Muscle of leg (tissue), 16 donors: ENCODE measurements at places on chromosomes 11 and 22. TPM values are rescaled to one million over a fixed set of nuclear protein-coding genes. Genes with fewer than 3 reads are reported as not detected.
A peak's percentile ranks its signal among the peaks of the same experiment; 100 is the strongest.

GRCh38 chr11:123268156-123268555, 73.1 kb upstream of the CLMP start:
- H3K4me3 ChIP-seq: no peak overlapping the region
- peaks cover 7% of the 10 kb centered on the region for H3K4me1 ChIP-seq
- no peaks in the 10 kb centered on the region for H3K36me3 ChIP-seq
- no peak for DNase-seq
- H3K27ac ChIP-seq: no peak overlapping the region

DNA sequence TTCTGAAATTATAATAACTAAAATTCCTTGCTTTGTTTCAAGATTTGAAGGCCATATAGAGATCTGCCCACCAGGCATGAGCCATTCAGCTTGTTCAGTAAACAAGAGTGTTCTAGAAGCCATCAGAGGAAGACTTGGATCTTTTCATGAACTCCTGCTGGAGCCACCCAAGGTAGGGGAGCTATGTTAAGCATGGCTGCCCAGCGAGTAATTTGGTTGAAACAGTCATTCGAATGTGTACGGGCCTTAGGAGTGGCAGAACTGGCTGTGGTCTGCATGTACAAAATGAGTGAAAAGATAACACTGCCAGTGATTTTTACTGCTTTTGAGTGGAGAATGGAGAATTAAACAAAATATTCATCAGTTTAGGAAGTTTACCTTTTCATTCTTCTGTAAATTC, 103.7 kb downstream of the PPP6R3 start:
- H3K27me3 ChIP-seq: no peaks in the 10 kb centered on the region
- no peak for DNase-seq
- peaks cover 52% of the 10 kb centered on the region for H3K36me3 ChIP-seq
- no peak overlapping the region for H3K4me3 ChIP-seq

GRCh38 chr22:35541254-35541748, 670 bp downstream of the RASD2 start:
- peaks cover 52% of the 10 kb centered on the region for H3K4me1 ChIP-seq
- H3K27me3 ChIP-seq: peaks cover 56% of the 10 kb centered on the region
- DNase-seq: no peak
- no peak overlapping the region for H3K27ac ChIP-seq

DNA sequence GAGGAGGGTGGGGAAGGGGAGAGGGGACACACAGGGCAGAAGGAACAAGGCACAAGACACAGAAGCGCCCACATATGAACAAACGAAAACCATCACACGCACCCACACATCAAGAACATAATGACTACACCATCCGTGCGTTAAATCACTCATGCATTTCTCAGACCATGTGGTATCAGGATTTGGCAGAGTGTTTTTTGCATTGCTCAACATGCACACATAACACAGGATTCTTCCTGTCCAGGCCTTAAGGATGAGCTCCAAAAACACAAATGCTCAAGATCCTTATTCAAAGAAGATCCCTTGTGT, 309.5 kb downstream of the CADM1 start:
- no peaks in the 10 kb centered on the region for H3K27me3 ChIP-seq
- H3K36me3 ChIP-seq: no peaks in the 10 kb centered on the region
- H3K27ac ChIP-seq: no peak overlapping the region
- DNase-seq: peak; percentile 74
- peaks cover 12% of the 10 kb centered on the region for H3K4me1 ChIP-seq

DNA sequence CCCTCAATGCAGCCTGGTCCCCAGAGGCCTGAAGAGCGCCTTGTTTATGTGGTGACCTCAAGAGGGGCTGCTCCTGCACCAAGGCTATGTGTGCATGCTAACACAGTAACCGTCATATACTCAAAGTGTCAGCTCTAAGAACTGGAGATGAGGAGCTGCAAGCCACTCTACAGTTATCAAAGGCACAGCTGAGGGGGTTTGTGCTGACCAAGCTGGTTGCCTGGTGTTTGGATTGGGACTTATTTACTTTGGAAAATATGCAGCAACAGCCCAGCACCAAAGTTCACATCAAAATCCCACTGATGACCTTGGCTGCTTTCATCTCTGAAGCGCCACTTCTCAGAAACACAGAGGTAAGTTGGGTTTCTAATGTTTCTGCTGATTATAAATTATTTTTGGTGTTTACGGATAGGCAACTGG, at the start of gene SERPIND1:
SERPIND1 (plus strand) TSS at position 321 of the 420 bp plus-strand sequence. CDS start 5,200 bp downstream, outside the sequence.
- no peak for DNase-seq
- peaks cover 9% of the 10 kb centered on the region for H3K36me3 ChIP-seq
- H3K27ac ChIP-seq: no peak within 1 kb of the TSS

GRCh38 chr11:70468256-70469195, 70.2 kb downstream of the CTTN start:
- no peak overlapping the region for H3K4me3 ChIP-seq
- no peak overlapping the region for H3K27ac ChIP-seq
- peaks cover 6% of the 10 kb centered on the region for H3K27me3 ChIP-seq
- H3K36me3 ChIP-seq: no peaks in the 10 kb centered on the region

- H3K36me3 ChIP-seq: no peaks in the 10 kb centered on the region
- no peak overlapping the region for H3K4me3 ChIP-seq
- no peak for DNase-seq
- no peaks in the 10 kb centered on the region for H3K4me1 ChIP-seq
- no peak overlapping the region for H3K27ac ChIP-seq
Measured at GRCh38 chr11:93832780-93833179, 17.6 kb downstream of the VSTM5 start.

GRCh38 chr11:81596704-81597103, 1137.0 kb downstream of the FAM181B start:
- peak; percentile 73 for DNase-seq
- H3K4me1 ChIP-seq: no peaks in the 10 kb centered on the region
- H3K4me3 ChIP-seq: no peak overlapping the region

GRCh38 chr22:44329179-44329796, 16.5 kb upstream of the SHISAL1 start:
- DNase-seq: no peak
- no peak overlapping the region for H3K4me3 ChIP-seq
- no peak overlapping the region for H3K27ac ChIP-seq
- no peaks in the 10 kb centered on the region for H3K36me3 ChIP-seq
- H3K27me3 ChIP-seq: peaks cover 67% of the 10 kb centered on the region

- no peak overlapping the region for H3K4me3 ChIP-seq
- H3K36me3 ChIP-seq: peaks cover 10% of the 10 kb centered on the region
- peaks cover 4% of the 10 kb centered on the region for H3K4me1 ChIP-seq
- H3K27ac ChIP-seq: no peak overlapping the region
Measured at GRCh38 chr11:18523084-18523483, 3.7 kb downstream of the TSG101 start.

DNA sequence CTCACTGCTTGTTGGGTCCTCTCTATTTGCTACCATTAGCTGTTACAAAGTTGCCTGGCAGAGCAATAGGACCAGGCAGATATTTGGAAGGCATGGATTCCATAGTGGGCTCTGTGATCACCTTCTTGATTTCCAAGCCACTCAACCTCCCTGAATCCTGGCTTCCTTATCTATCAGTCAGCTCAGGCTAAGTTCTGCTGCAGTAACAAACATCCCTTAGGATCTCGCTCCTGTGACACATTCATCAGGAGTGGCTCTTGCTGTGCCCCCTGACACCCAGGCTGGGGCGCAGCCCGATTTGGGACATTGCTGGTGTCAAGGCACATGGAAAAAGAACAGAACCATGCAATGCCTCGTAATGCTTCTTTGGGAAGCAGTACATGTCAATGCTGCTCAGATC, 503.9 kb downstream of the TBC1D22A start:
- H3K27me3 ChIP-seq: no peaks in the 10 kb centered on the region
- no peak overlapping the region for H3K27ac ChIP-seq
- no peak overlapping the region for H3K4me3 ChIP-seq
- no peak for DNase-seq

DNA sequence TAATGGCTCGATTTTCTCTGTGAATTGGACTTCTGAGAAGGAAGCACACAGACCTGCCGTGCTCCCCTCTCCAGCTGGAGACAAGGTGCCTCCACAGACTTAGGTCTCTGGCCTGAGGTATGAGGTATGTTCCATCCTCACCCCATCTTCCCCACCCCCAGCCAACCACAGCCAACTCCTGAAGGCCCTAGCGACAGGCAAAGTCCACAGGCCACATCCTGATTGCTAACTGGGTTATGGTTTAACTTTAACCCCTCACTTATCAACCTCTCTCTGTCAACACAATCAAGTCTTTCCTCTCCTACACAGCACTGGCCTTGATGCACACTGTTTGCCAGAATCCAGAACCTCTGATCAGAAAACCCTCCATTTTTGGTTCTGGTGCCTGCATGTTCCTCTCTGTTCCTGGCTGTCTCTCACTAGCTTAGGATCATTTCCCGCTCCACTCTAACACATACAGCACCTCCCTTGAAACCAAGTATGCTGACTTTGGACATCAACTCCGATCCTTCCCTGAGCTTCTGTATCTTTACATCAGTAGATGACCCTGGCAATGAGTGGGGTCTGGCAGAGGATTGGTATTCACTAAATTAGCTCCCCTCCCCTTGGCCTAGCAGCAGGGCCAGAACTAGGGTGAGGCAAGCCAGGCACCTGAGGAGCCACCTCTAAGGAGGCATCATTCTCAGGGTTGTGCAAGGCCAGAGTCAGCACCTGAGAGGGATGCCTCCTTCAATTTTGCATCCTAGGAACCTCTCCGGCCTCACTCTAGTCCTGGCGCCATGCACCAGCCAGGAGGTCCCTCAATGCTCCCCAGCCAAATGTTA, 22.0 kb downstream of the JAML start:
- no peak overlapping the region for H3K4me3 ChIP-seq
- H3K36me3 ChIP-seq: no peaks in the 10 kb centered on the region
- H3K27ac ChIP-seq: no peak overlapping the region
- no peak for DNase-seq
- peaks cover 3% of the 10 kb centered on the region for H3K27me3 ChIP-seq

DNA sequence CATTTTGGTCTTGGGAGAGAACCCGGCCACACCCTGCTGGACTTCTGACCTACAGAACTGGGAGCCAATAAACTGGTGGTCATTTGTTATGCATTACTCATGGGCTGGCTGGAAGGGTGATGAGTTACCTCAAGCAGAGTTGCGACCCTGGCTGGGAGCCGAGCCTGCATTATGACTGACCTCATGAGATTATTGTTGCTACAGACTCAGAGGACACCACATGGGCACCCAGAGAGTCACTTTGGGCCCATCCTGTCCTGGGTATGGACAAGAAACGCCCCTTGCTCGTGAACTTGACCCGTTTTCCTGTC, 531.7 kb downstream of the TBC1D22A start:
- H3K27ac ChIP-seq: no peak overlapping the region
- H3K36me3 ChIP-seq: no peaks in the 10 kb centered on the region
- no peak overlapping the region for H3K4me3 ChIP-seq
- DNase-seq: no peak
- H3K4me1 ChIP-seq: no peaks in the 10 kb centered on the region

DNA sequence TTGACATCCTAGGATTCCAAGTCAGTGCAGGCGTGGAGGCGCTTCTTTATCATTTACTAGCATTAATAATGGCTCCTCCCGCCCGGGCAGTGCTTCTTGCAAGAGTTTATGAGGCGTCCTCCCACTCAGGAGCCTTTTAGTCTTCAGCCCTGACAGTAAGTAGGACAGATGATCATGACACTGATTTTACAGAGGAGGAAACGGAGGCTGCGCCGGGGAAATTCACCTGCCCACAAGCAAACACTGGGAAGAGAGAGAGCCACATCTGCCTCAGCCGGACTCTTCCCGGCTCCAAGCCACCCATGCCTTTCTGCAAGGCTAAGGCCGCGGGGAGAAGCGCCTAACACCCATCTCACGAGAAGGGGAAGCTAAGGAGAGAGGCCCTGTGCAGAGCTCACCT, 35.9 kb downstream of the KIAA0930 start:
- DNase-seq: no peak
- H3K4me3 ChIP-seq: no peak overlapping the region
- no peaks in the 10 kb centered on the region for H3K27me3 ChIP-seq
- H3K27ac ChIP-seq: no peak overlapping the region
- peaks cover 16% of the 10 kb centered on the region for H3K4me1 ChIP-seq

The SULT4A1 gene
- 1.2 TPM for total RNA-seq

The LMNTD2 gene
- 0.22 TPM for total RNA-seq

The RAG2 gene
- total RNA-seq: 0.09 TPM

The CAT gene
- total RNA-seq: 63.6 TPM

The NAA40 gene
- total RNA-seq: 8.9 TPM

The E2F8 gene
- total RNA-seq: 9.0 TPM

The C11orf97 gene
- total RNA-seq: not detected
